T-helper 1 cell (primary cell): ENCODE measurements at places on chromosomes 5 and 9.

DNA sequence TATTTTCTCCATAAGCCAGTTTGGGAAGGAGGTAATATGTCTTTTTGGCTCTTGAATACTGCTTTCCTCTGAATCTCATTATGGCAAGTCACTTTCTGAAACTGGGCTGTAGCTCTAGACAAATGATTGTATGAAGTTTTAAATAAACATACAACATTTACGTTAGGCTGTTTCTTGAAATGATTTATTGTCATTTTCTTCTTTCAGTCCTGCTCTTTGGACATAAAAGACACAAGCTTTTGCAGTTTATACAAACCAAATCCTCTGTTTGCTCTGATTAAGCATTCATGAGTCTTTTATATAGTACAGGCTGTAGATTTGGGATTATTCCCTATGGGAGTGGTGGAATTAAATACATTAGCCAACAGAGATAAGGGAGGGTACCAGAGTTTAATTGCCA is 139.7 kb downstream of the CEP120 start:
- no peak for DNase-seq

DNA sequence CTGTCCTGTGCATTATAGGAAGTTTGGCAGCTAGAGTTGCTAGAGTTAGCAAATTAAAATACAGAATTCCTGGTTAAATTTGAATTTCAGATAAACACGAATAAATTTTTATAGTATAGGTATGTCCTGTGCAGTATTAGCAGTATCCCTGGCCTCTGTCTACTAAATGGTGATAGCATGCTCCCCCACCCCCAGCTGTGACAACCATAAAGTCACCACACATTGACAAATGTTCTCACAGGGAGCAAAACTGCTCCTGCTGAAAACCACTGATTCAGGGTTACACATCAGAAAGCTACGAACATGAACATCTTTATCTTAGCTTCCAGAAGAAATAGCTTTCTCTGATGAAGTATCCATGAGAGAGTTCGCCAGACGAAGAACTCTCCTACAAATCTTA is 91.8 kb upstream of the CCDC112 start:
- DNase-seq: no peak

DNA sequence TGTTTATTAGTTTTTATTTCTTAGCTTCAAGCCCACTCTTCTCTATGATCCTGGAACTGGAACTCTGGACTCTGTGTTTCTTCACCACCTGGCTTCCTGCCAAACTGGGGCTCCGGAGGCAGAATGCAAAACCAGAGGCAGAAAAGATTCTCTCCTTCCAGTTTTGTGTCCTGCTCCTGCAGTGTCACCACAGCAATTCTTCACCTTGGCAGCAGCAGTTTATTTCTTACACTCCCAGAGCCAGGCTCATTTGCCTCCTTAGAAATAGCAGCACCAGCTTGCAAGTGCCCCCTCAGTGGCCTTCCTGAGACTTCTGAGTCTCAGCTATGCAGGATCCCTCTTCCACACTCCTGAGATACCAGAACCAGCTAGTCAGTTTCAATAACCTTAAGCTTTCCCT is 26.7 kb upstream of the CAMK4 start:
- no peak for DNase-seq

- DNase-seq: no peak
Measured at GRCh38 chr5:16065831-16066230, 113.8 kb downstream of the MARCHF11 start.

- DNase-seq: no peak
Measured at GRCh38 chr5:147346006-147346561, 111.3 kb downstream of the STK32A start.

GRCh38 chr5:126499853-126500342 is 76.7 kb downstream of the GRAMD2B start:
- DNase-seq: no peak

DNA sequence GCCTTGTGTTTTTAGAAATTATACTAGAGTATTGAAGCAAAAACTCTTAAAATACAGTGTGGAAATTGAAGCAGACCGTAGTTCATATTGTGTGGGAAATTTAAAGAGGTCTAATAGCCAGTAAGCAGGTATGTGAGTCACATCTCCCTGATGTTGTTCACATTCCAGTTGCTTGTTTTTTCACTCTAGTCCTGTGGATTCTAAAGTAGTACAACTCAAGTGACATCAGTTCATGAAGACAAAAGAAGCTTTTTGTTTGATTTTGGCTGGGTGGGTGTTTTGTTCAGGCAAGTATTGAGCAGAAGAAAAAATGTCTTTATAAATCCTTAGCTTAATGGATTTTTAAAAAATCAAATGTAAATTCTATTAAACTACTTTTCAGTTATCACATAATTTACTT is 216.2 kb downstream of the MAN2A1 start:
- DNase-seq: no peak

DNA sequence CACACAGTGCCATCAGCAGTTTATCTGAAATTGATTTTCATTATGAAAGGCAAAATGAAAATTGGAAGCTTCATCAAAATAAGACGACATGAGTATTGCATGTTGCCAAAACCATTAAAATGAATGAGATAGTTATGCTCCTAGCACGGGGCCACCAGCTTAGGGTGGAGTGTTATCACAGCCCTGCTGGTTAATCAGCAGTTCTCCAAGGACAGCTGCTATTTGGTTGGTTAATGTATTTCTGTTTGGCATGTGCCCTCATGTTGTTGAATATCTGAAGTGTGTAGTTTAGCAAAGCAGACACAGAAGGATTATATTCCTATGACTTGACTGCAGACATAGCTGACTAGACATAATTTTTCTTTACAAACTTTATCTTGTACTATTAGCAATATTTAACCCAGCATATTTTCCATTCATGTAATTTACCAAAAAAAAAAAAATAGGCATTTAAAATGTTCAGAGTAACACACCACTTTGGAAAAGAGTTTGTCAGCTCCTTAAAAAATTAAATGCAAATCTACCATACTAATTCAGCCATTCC is 98.6 kb upstream of the PIK3R1 start:
- no peak for DNase-seq

- no peak for DNase-seq
Measured at GRCh38 chr5:15452030-15452429, 48.0 kb upstream of the FBXL7 start.
